ENCODE measurements at places on chromosomes 2 and 18. TPM values are rescaled to one million over a fixed set of nuclear protein-coding genes. Genes with fewer than 3 reads are reported as not detected.

SATB2 gene
- 0.15 TPM for total RNA-seq

VAMP5 gene
- total RNA-seq, result 24.4 TPM

NTSR2 gene
- total RNA-seq, result not detected

MC5R gene
- not detected for total RNA-seq

TNS1 gene
- total RNA-seq, result 0.15 TPM

TMEM163 gene
- 0.08 TPM for total RNA-seq

TSPYL6 gene
- not detected for total RNA-seq

HOXD4 gene
- total RNA-seq, result not detected

ACADL gene
- not detected for total RNA-seq

PKDCC gene
- total RNA-seq, result not detected

MFSD2B gene
- 0.25 TPM for total RNA-seq

KLHL29 gene
- 0.21 TPM for total RNA-seq

MOCOS gene
- total RNA-seq, result 0.29 TPM

DNER gene
- not detected for total RNA-seq

LRRTM1 gene
- total RNA-seq, result not detected

FBXO41 gene
- 39.4 TPM for total RNA-seq

KCNS3 gene
- not detected for total RNA-seq

MEP1B gene
- total RNA-seq, result not detected

DSG4 gene
- not detected for total RNA-seq
